IPS-NIHi11 (cell line): ENCODE measurements at places on chromosomes 4 and X.

GRCh38 chr4:10587697-10588096, 96.9 kb downstream of the CLNK start:
- DNase-seq: no peak

DNA sequence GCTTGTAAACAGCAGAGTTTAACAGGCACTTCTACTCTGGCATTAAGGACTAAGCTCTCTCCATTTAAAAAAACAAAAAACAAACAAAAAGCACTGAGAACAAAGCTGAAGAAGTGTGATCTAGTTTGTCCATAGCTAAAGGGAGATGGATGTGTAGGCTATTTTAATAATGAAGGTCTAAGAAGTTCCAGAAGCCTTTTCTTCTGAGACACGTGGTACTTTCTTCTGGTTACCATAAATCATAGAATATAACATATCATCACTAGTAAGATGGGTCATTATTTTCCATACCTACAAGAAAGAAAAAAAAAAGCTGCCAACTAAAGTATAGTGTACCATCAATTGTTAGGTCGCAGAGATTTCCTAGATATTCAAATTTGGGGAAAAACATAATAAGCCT, 722 bp upstream of the NBDY start:
- DNase-seq: no peak

- DNase-seq: no peak
Measured at GRCh38 chr4:175418516-175418915, 393.5 kb downstream of the GPM6A start.

GRCh38 chr4:184420402-184420801, 53.9 kb downstream of the IRF2 start:
- no peak for DNase-seq

DNA sequence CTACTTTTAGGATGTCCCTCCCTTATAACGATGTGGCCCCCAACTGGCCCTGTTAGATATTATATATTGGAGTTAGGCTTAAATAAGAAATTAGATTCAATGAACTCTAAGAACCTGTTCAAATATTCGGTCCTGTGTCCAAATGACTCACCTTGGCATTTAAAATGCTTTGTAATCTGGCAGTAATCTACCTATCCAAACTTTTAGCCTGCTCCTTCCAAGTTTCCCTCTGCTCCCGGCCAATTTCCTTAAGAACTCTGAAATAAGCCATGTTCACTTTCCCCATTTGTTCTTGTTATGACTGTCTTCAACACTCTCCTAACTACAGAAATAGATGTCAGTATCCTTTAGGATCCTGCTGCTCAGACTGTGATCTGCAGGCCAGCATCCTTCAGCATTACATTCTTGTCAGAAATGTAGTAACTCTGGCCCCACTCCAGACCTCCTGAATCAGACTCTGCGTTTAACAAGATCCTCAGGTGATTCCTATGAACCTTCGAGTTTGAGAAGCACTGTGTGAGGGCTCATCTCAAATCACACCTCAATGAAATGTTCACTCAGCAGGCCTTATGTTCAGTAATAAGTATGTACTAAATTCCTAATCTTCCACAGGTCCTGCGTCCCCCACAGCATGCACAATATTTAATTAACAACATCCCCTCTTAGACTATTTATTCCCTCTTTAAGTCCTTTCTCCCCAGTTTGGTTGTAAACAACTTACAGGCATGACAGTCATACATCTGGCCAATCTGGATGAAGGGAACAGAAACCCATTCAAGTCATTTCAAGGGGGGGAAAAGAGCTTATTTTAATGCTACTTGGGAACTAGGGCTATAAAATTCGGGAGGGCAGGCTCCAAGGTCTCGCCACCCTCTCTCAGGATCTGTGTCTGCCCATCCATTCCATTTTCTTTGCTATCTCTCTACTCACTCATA, 3.0 kb downstream of the ATP8A1 start:
- DNase-seq: no peak

DNA sequence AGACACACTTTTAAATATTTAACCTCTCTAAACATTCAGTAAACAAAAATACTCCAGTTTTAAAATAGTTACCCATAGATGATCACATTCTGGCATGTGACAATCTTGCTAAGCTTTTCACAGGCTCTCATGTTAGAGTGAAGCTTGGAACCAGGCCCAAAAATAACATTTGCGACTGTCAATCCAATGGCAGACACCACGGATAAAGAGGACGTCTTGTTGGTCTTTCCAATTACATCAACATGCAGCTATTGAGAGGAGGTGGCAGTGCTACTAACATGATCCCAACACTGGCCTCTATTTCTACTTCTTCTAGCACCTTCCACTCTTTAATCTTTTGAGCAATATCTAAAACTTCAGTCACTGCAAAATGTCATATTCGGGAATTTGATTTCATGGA, 970.8 kb upstream of the TENM3 start:
- no peak for DNase-seq

DNA sequence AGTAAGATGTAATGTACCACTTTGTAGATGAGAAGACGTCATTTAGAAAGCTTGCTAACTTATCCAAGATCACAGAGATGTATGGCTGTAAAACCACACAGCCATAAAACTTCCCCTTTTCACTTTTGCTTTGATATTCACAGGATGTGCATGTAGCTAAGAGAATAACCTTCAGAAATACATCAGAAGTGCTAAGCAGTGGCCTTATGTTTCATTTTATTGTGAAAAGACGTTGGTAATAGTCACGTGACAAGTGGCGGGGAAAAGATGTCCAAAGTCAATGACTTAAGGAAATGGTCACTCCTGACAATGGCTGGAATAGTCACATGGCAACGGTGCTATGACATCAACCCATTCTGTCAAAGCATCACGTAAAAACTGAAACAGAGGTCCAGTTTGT, 12.9 kb upstream of the WDR17 start:
- no peak for DNase-seq

- DNase-seq: no peak
Measured at GRCh38 chrX:150372280-150372679, 9.2 kb downstream of the MAMLD1 start.

GRCh38 chr4:185344743-185345538, 50.8 kb downstream of the LRP2BP start:
- DNase-seq: no peak

DNA sequence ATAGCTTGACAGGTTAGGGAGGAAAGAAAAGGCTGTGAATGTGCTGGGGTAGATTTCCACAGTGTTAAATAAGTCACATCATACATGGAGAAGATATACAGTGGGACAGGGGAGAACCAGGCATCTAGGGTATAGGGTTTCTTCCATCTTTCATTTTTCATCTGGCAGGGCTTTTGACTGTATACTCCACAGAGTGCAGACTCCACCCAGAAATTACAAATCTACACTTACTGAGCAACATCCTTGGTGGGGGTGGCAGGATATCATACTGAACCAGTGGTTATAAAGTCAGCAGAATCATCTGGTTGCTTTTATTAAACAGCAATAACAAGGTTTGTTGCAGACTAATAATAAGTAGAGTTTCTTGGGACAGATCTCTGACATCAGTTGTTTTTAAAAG, 154.2 kb downstream of the NPNT start:
- DNase-seq: no peak

GRCh38 chr4:85824166-85824945, 349.4 kb downstream of the ARHGAP24 start:
- DNase-seq: no peak

GRCh38 chr4:3447431-3448395, 5.9 kb downstream of the HGFAC start:
- DNase-seq: no peak

- no peak for DNase-seq
Measured at GRCh38 chrX:2374086-2374485, 126.7 kb downstream of the DHRSX start.

DNA sequence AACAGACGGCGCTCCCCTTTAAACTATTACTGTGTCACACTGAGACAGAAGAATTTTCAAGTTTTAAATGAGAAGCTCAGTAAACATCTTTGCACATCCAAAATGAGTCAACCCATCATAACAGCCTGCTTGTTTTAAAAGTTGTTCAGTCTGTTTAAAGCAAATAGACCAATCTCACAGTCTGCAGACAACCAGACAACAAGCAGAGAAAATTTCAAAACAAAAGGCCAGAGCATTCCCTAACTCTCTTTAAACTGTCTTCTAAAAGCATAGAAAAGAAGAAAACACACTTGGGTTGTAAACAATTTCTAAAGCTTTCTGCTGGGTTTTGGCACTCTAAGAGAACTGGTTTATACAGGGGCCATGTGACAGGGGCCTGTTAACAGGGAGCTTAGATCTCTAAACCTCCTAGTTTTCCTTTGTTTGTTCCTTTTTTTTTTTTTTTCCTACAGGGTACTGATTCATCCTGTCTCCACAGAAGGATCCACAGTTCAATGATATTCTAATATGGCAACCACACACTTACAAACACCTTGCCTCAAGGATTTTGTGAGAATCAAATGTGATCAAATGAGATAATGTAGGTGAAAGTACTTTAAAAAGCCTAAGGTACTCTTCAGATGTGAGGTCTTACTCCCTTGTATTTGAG, 100.8 kb upstream of the MAML3 start:
- DNase-seq: no peak

DNA sequence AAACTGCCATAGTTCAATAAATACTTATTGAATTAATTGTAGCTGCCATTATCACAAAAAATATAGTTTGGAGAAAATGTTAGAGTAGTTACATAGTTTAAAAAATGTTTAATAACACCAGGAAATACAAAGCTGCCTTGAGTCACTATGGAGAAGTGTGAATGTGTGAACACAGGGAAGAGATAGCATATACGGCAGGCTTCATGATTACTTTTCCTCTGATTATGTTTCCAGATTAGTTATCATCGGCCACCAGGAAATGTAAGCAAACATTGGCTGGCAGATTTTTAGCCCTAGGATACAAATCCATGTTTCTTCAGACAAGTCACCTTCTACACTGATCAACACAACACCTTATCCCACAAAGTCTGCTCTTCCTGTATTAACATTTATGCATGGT, 4.4 kb downstream of the PRDM5 start:
- DNase-seq: no peak

DNA sequence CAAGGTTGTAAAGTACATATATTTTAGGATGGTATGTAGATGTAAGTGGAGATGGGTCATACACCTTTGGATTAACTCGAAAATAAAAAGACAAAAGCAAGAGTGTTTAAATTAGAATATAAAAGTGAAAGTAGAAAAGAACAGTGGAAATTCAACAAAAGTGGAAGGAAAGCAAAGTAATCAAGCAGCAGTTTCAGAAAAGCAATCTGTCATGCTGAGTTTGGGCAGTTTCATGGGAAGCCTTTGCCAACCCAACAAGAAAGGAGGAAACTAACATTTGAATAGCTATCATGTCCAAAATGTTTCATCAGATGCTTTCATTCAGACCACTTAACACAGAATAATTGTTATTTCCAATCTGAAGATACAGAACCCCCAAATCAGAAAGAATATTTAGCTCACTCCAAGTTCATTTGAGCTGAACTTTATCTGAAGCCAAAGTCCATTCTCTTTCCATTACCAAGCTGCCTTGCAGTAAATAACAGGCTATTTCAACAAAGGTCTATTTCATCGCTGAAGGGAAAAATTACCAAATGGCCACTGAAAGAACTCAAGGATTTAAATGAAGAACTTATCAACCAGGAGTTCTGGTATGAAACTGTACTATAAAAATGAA, 1.8 kb upstream of the EXOSC9 start:
- DNase-seq: no peak

DNA sequence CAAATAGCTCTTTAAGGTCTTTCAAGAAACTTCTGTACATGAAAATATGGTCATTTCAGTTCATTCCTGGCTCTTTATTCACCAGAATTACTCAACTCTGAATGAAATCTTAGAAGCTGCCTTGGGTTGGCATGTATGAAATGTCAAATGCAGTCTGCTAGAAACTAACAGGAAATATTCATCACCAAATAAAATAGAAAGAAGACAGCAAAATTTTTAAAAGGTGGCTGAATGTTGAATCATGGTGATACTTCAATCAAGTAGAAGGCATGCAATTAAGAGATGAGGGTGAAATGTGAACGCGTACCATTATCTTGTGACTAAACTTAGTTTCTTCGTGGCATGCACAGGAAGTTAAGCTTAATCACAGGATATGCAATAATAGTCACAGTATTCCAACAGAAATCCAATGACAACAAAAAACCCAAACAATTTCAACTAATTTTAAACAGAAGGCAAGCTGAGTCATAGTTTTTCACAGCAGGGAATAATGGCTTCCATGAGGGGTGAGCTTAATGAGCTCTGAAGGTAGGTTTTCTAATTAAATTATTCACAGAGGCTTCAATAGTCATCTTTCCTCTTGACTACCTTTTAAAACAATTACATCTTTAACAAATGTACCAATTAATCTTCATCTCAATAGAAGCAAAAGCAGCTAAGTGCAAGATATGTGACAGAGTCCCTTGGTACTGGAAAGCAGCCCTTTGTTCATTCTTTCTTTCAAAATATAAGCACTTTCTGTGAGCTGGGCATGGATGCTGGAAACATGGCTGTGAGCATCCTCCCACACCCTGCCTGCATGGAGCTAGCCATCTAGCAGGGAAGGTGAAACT, 44.5 kb downstream of the SCFD2 start:
- no peak for DNase-seq

DNA sequence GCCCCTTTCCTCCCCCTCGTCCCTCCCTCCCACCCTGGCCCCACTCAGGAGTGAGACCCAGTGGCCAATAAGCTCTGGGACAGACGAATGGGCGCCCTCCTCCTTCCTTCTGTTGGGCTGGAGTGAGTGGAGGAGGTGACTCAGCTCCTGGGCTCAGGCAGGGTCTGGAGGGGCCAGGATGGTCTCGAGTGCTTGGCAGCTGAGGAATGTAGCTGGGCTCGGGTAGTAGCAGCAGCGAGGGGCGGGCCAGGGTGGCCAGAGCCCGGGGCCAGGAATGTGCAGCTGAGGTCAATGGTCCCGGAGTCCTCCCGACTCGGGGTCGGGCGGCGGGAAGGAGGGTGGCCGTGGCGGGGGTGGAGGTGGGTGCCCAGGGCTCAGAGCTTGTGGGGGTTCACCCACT, 15.0 kb downstream of the G6PD start:
- DNase-seq: no peak

DNA sequence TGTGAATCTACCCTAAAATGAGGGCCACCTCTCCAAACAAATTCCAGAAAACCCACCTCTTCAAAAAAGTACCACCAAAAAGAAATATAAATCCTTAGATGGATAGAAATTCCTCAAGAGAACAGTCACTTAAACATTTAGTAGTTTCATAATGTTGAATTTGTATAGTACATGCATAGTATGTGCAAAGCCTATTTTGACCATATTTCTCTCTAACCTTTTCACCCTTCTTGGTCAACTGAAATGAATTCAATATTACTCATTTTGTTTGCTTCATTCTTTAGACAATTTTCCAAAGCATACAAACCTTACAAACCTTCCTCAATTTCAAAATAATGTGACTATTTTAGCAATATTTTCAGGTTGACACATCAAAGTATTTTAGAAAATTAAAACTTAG, 4.1 kb downstream of the RHOXF1 start:
- no peak for DNase-seq

DNA sequence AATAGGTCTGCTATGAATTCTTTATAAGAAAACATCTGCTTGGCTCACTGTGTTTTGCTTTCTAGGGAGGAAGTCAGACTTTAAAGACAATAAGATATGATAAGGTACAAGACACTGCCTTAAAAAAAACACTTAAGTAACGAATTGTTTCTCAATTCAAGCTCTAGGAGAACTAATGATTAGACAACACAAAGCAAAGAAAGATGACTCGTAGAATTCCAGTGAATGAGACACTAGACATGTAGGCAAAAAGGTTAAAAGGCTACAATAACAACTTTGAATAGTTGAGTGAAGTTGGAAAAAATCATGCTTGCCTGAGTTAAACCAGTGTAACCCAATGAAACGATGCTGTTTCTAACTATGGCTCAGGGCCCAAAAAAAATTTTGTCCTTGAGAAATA, 344.4 kb upstream of the ACTRT1 start:
- no peak for DNase-seq
